ENCODE measurements at places on chromosomes 7 and 10. TPM values are rescaled to one million over a fixed set of nuclear protein-coding genes. Genes with fewer than 3 reads are reported as not detected.

GRCh38 chr10:61905837-61906561 lies 4.5 kb downstream of the ARID5B start:
- H3K4me1 ChIP-seq: peaks cover 1% of the 10 kb centered on the region
- no peaks in the 10 kb centered on the region for H3K27me3 ChIP-seq
- no peak for DNase-seq
- no peak overlapping the region for H3K27ac ChIP-seq
- H3K36me3 ChIP-seq: no peaks in the 10 kb centered on the region

GRCh38 chr7:96188174-96188581 lies 133.7 kb downstream of the SLC25A13 start:
- H3K27me3 ChIP-seq: no peaks in the 10 kb centered on the region
- peaks cover 4% of the 10 kb centered on the region for H3K36me3 ChIP-seq
- peak overlapping the region; percentile 60 for H3K4me3 ChIP-seq
- no peak for DNase-seq

GRCh38 chr10:92839191-92840085 lies 8.9 kb upstream of the EXOC6 start:
- peak; percentile 76 for DNase-seq
- H3K27me3 ChIP-seq: no peaks in the 10 kb centered on the region
- no peaks in the 10 kb centered on the region for H3K4me1 ChIP-seq

HMX3 gene
- not detected for total RNA-seq

DNA sequence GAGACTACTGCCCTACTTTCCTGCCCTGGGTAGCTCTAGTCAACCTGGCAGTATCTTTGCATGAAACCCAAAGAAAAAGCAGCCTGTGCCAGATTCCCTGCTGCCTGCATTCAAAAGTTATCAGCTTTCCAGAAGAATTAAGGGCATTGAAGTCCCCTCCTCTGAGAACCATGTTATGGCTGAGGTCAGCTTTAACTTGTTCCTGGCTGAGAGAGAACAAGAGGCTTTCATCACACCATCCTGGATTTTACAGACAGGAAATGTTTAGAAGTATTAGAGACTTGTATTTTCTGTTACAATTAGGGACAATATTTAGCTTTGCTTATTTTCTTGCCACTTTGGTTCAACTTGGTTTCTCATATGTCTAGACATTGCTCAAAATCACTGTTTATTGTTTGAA lies 238.8 kb downstream of the ARL4A start:
- no peaks in the 10 kb centered on the region for H3K27me3 ChIP-seq
- DNase-seq: no peak
- no peaks in the 10 kb centered on the region for H3K4me1 ChIP-seq

TRAPPC14 gene
- total RNA-seq: 16.5 TPM

MYO1G gene
- total RNA-seq: 7.2 TPM

AOC1 gene
- total RNA-seq: not detected

SYCE1 gene
- total RNA-seq: 0.48 TPM

DNA sequence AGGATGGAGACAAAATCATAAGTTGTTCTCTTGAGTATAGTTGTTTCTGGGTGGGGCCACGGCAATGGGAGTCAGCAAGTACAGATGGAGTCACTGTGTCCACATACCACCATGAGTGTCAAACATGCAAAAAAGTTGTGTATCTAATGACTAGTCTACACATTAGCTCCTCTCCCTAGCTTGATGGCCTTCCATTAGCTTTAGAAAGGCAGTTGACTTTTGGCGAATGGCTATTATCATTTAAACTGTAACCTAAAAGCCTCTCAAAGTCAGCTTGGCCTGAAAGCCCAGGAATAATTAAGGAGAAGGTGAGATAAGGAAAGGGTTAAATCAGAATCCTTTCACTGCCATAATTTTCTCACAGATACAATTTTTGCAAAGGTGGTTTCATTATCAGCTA lies 95.5 kb upstream of the MEOX2 start:
- no peak overlapping the region for H3K27ac ChIP-seq
- DNase-seq: no peak
- no peaks in the 10 kb centered on the region for H3K36me3 ChIP-seq
- H3K4me3 ChIP-seq: no peak overlapping the region

DNA sequence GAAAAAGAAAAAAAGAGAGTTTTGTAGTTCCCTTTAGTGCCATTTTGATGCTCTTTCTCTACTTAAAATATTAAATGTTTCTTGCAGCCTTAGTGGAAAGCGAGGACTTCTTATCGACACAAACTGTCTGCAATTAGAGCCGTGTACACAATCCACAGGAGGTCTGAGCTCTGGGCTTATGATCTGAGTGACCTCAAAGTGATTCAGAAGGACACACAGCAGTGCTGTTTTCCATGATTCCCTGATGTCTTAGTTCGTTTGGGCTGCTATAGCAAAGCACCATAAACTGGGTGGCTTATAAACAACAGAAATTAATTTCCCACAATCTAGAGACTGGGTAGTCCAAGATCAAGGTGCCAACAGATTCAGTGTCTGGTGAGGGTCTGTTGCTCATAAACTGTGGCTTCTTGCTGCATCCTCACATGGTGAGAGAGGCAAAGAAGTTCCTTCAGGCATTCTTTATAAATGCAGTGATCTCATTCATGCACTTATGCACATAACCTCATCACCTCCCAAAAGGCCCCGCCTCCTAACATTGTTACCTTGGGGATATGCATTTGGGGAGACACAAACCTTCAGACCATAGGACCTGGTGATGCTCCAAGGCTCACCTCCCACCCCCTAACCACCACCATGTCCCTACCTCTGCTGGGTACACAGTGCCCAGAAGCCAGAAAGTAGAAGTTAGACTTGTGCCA lies 204.5 kb upstream of the GHITM start:
- H3K36me3 ChIP-seq: no peaks in the 10 kb centered on the region
- no peak overlapping the region for H3K27ac ChIP-seq
- no peak overlapping the region for H3K4me3 ChIP-seq
- no peaks in the 10 kb centered on the region for H3K4me1 ChIP-seq

DNA sequence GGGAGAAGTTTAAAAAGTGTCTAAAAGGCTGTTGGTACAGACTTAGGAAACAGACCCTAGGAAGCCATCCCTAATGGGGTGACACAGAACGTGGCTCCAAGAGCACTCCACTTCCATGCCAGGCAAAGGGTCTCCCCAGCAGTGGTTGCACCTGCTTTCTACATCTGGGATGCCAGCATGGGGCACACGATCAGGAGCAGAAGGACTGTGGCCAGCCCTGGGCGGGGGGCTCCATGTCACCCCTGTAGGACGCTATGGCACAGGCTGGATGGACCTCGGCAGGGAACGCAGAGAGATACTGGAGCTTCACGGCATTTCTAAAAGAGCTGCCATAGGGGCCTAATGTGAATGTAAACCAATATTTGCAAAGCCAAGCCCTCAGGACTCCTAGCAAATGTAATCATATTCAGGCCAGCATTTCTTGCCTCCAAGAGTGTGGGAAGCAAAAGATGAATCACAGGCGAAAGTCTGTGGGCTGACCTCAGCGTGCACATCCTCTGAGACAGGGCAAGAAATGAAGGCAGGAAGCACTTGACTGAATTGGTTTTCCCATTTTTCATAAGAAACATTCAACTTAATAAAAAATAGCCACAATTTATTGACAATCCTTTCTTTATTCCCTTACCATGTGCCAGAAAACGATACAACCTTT lies 93.9 kb downstream of the ATXN7L1 start:
- H3K27me3 ChIP-seq: no peaks in the 10 kb centered on the region
- H3K27ac ChIP-seq: no peak overlapping the region
- H3K4me3 ChIP-seq: no peak overlapping the region
- DNase-seq: no peak
- H3K36me3 ChIP-seq: no peaks in the 10 kb centered on the region

DNA sequence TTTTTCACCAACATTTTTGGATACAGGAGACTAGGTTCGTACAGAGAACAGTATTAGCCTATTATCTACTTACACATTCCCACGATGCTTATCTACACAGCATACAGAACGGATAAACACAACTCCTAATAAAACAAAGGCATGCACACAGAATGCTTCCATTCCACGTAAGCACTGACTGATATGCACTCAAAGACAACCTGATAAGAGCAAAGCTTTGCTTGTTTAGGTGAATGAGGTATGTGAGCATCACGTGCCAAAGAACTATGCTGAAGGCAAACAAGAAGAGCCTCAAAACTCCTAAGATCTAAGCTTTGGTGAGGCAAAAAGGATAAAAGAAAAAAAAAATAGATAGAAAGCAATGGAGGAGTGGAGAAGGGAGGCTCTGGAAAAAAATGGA lies 413.5 kb upstream of the LRRN3 start:
- no peaks in the 10 kb centered on the region for H3K27me3 ChIP-seq
- no peak overlapping the region for H3K4me3 ChIP-seq
- no peaks in the 10 kb centered on the region for H3K36me3 ChIP-seq
- H3K27ac ChIP-seq: no peak overlapping the region
- no peaks in the 10 kb centered on the region for H3K4me1 ChIP-seq
- DNase-seq: no peak

GRCh38 chr7:95901006-95901405 lies 128.7 kb downstream of the DYNC1I1 start:
- no peaks in the 10 kb centered on the region for H3K27me3 ChIP-seq
- H3K4me1 ChIP-seq: peaks cover 2% of the 10 kb centered on the region
- no peak overlapping the region for H3K4me3 ChIP-seq
- no peak overlapping the region for H3K27ac ChIP-seq
- DNase-seq: no peak

VAX1 gene
- not detected for total RNA-seq

COBL gene
- 1.5 TPM for total RNA-seq

ANKRD2 gene
- total RNA-seq: 0.78 TPM

GRCh38 chr10:70884741-70885140 lies 3.6 kb downstream of the PCBD1 start:
- DNase-seq: no peak
- H3K27ac ChIP-seq: no peak overlapping the region
- H3K36me3 ChIP-seq: peaks cover 2% of the 10 kb centered on the region
- H3K27me3 ChIP-seq: no peaks in the 10 kb centered on the region

DNA sequence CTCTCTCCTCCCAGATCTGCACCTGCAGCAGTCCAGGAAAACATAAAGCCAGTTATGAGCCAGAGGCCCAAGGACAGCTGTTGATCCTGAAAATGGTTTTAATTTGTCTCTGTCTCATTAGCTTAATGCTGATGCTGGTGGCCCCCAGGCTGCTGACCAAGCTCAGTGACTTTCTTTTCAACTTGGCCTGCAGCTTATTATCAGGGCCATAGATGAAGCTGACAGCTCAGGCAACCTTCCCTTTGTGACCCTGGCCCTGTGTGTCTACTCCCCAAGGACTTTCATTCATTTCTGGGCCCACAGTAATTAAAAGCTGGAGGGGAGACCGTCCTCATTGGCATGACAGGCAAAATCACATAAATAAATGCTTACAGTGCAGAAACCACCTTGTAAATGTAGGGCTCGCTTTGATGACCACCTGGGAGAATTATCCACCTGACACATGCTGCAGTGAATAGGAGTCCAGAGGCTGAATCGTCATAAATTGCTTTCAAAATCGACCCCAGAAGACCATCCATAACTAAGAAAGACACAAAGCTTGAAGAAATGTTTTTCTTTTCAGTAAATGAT lies 138.5 kb downstream of the NPY start:
- H3K4me1 ChIP-seq: no peaks in the 10 kb centered on the region
- H3K4me3 ChIP-seq: no peak overlapping the region
- H3K36me3 ChIP-seq: no peaks in the 10 kb centered on the region
- H3K27me3 ChIP-seq: no peaks in the 10 kb centered on the region
- H3K27ac ChIP-seq: no peak overlapping the region

- H3K27me3 ChIP-seq: no peaks in the 10 kb centered on the region
- H3K36me3 ChIP-seq: no peaks in the 10 kb centered on the region
- DNase-seq: no peak
- H3K4me1 ChIP-seq: peaks cover 3% of the 10 kb centered on the region
Measured at GRCh38 chr7:95794917-95795515, 22.7 kb downstream of the DYNC1I1 start.

KDM7A gene
- total RNA-seq: 24.9 TPM

GIMAP6 gene
- 49.2 TPM for total RNA-seq

SLC26A3 gene
- total RNA-seq: not detected

DNA sequence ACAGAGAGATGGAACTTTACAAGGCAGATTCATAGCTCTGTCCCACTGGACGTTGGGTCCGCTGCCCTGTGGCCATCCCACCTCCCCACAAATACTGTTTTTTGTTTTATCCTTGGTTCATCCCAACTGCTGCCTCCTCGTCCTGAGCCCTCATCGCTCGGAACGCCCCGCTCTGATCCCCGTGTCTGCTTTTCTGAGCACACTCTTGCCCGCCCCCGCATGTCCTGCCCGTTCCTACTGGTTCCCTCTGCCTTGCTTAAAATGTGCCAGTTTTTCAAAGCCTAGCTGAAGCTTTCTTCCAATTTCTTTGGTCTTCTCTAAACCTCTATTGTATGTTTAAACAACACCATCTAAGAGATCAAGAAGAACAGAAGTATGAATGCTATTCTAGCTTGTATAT lies 19.4 kb downstream of the RNF32 start:
- DNase-seq: no peak
- H3K4me1 ChIP-seq: no peaks in the 10 kb centered on the region
- H3K4me3 ChIP-seq: no peak overlapping the region
- H3K36me3 ChIP-seq: no peaks in the 10 kb centered on the region

DNA sequence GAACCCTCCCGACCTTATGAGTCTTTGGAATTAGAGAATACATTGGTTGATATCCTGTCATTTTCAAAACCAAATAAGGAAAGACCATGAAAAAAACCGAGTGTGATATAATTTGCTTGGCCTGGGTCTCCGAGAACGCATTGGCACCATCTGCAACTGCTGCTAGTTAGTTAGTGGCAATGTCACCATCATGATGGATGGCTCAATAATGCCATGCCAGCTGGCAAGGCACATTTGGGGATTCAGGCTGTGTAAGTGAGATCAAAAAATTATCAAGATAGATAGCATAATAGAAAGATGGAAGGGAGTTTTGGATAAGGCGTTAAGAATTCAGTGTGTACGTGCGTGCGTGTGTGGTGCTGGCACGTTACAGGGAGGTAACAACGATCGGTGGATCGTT lies 134.7 kb upstream of the TCERG1L start:
- H3K27me3 ChIP-seq: no peaks in the 10 kb centered on the region
- no peak overlapping the region for H3K4me3 ChIP-seq
- no peak overlapping the region for H3K27ac ChIP-seq
- DNase-seq: no peak
- no peaks in the 10 kb centered on the region for H3K36me3 ChIP-seq
- H3K4me1 ChIP-seq: no peaks in the 10 kb centered on the region

DNA sequence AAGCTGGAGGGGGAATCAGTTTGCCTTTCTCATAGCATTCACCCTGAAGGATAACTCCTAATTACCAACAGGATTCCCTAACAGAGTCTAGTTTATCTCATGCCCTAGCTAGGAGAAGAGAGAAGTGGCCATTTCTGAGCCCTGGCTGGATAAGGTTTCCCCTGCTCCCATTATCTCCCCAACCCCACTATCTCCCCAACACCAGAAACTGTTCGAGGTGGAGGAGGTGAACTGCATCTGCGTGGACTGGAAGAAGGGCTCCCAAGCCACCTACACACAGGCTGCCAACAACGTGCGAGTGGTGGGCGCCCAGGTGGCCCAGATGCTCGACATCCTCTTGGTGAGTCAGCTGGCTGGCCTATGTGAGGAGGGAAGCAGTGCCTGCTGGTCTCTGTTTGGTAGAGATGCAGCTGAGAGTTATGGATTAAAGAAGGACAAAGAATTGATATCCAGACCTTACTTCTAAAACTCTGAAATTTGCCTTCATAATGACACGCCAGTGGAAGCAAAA lies 3.8 kb downstream of the PNLIPRP1 start:
- H3K4me3 ChIP-seq: no peak overlapping the region
- no peaks in the 10 kb centered on the region for H3K27me3 ChIP-seq
- H3K36me3 ChIP-seq: no peaks in the 10 kb centered on the region
- H3K27ac ChIP-seq: no peak overlapping the region
- H3K4me1 ChIP-seq: no peaks in the 10 kb centered on the region

ITGA8 gene
- 885 TPM for total RNA-seq

GRCh38 chr10:105798328-105798889 lies 1157.3 kb downstream of the SORCS3 start:
- H3K36me3 ChIP-seq: no peaks in the 10 kb centered on the region
- no peak overlapping the region for H3K27ac ChIP-seq
- no peaks in the 10 kb centered on the region for H3K27me3 ChIP-seq
- no peaks in the 10 kb centered on the region for H3K4me1 ChIP-seq

MYL10 gene
- not detected for total RNA-seq

All from aorta (tissue), 5 donors.